A549 treated with GW870086 at 1 μM for 4 hours (cell line): ENCODE measurements at places on chromosomes 2 and 18. TPM values are rescaled to one million over a fixed set of nuclear protein-coding genes. Genes with fewer than 3 reads are reported as not detected.

The WDFY1 gene
- 26.7 to 40.7 TPM (median 35.4 TPM) in 5 replicates for total RNA-seq

The POTEI gene
- 0.07 TPM in 1 of 5 replicates, not detected in the others for total RNA-seq

The SGPP2 gene
- 0.32 to 0.60 TPM (median 0.45 TPM) in 5 replicates for total RNA-seq

The DES gene
- total RNA-seq, result 0.27 to 0.84 TPM (median 0.43 TPM) in 5 replicates

The CFC1 gene
- total RNA-seq, result 0.09 TPM in 1 of 5 replicates, not detected in the others
